ENCODE measurements at places on chromosomes 12 and 14.

DNA sequence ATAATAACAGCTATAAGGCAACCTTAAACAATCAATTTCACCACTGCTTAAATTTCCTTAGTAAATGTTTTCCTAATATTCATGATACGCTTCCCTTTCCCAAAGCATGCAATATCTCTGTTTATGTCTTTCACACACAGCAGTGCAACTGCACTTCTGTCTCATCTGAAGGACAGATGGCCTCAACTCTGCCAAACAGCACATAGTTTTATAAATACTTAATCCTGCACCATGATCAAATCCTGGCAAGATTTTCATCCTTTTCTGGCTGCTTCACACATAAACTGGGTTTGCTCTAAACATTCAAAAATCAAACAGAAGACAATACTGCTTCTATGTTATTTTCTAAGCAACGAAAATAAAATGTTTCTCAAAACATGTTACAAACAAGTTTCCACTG is 266.3 kb downstream of the ITPR2 start:
- DNase-seq = no peak

- DNase-seq = no peak
Measured at GRCh38 chr12:113612076-113612728, 140.5 kb upstream of the LHX5 start.

GRCh38 chr12:119008691-119009221 is 27.4 kb downstream of the SRRM4 start:
- DNase-seq = no peak

DNA sequence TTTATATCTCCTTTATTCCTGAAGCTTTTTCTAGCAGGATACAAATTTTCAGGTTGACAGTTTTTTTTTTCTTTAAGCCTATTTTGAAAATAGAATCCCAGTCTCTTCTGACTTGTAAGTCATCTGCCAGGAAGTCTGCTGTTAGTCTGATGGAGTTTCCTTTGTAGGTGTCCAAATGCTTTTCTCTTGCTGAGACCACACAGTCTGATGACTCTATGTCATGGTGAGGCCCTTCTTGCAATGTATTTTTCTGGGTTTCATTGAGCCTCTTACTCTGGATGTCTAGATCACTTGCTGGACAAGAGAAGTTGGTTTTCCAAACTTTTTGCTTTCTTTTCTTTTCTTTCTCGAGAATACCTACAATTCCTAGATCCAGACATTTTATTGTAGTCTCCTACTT is 30.6 kb downstream of the USP15 start:
- DNase-seq = no peak

DNA sequence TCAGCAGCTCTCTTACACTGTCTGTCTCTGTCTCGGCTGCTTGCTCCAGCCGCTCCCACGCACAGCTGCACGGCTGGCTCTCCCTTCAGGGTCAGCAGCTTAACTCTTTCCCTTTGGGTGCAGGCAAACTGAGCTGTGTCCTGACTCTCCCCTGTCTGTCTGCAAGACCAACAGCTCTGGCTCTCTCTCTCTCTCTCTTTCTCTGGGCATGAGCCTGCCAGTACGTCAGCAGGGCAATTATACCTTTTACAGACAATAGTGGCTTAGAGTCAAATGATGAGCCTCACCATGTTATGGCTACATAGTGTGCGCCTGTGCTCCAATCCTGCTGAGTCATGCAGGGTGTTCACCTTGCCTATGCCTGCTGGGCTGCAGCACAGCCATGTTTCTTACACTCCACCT is 120.5 kb upstream of the DDHD1 start:
- no peak for DNase-seq

- peak; percentile 39 for DNase-seq
Measured at GRCh38 chr12:12927211-12928079, 24.5 kb downstream of the GPRC5D start.

- DNase-seq = no peak
Measured at GRCh38 chr12:44078273-44078672, 242.4 kb downstream of the TMEM117 start.

- DNase-seq = no peak
Measured at GRCh38 chr14:67313153-67313552, 46.5 kb downstream of the ATP6V1D start.

DNA sequence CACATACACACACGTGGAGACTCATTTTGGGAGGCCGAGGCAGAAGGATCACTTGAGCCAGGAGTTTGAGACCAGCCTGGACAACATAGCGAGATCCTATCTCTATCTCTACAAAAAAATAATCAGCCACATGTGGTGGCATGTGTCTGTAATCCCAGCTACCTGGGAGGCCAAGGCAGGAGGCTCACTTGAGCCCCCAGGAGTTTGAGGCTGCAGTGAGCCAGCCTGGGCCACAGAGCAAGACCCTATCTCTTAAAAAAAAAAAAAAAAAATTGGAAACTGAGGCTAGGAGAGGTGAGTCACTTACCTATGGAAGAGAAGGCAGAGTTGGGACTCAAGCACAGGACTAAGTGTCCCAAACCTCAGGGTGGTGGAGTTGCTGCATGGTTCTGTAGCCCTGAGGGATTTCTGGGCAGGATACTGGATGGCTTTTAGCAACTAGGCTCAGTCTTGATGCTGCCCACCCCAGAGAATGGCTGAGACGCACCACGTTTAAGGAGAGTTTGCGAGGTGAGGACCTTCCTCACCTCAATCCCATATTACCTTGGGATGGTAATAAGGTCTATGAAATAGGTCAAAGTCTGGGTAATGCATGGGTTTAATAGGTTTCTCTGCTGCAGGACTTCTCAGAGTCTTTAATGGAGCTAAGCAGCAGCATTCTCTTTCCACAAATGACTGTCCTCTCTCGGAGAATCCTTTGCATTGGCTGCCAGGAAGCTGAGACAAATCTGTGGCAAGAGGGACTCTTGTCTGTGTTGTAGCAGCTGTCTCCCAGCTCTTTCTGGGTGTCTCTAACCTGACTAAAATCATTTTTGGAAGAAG is 35.6 kb downstream of the SH2B3 start:
- DNase-seq = no peak

DNA sequence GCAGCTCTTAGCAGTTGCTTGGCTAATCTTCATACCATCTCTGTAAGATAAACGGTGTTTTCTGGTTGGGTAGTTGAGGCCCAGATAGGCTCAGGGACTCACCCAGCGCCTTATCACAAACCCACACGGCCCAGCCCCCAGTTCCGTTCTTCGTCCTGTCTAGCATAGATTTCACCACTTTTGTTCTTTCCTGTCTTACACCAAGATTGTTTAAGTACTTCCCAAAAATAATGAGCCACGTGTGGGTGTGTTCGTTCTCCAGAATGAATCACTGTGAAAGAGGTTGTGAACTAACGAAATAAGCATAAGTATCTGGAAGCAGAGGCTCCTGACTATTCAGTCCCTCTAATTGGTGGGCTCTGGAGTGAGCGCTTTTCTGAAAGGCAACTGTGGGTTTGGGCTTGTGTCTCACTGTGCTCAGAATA is 21.4 kb downstream of the ACVR1B start:
- DNase-seq = peak; percentile 54

GRCh38 chr12:105289114-105289904 is 41.2 kb upstream of the C12orf75 start:
- DNase-seq = no peak

DNA sequence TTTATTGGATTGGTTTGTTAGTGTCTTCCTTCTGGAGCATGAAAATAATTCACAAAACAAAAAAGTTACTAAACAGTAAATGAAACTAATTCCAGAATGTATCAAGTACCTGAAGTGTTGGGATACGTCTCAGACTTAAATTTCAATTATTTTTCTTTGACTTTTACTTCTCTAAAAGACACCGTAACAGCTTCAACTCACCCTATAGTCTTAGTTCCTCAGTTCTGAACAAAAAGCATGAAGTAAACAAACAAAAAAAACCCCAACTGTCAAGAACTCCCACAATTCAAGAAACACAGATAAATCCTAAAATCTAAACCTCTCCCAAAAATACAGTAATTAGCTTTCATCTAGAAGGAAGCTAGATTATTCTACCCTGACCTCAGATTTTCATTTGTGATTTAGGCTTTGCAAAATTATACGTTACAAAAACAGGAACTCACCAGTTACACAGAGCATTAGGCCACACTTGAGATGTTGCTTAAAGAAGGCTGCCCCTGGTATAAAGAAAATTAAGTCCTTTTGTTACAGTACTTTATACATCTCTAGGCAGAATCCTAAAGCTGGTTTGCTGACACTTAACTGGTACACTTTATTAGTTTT is 10.2 kb downstream of the HEATR5A start:
- DNase-seq = no peak

DNA sequence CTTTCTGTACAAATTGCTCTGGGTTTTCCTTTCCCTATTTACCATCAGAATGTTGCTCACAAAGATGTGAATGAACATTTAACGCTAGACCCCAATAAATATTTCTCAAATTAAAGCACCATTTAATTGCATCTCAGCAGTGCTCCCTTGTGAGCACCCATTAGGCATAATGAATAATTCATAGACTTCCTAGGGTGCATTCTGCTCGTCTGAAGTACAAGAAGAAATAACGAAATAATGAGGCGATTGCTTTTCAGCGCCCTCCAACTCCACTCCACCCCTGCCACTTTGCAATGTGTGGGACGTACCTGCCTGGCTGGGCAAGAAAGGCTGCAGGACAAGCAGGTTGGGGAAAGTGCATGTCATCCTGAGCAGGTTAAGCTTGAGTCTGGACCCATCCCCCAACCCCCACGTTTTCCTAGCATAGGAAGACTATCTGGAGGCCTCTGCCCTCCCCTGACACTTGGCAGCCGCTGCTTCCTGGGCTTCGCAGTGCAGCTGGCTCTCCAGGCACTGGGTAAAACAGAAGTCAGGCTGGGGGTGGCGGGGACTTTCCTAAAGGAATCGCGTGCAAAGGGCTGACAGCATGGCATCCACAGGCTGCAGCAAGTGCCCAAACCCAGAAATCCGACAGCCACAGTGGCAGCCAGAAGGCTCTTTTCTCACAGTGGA is 253.7 kb downstream of the DUSP6 start:
- no peak for DNase-seq

- DNase-seq = no peak
Measured at GRCh38 chr12:2068653-2069052, 15.9 kb downstream of the CACNA1C start.

DNA sequence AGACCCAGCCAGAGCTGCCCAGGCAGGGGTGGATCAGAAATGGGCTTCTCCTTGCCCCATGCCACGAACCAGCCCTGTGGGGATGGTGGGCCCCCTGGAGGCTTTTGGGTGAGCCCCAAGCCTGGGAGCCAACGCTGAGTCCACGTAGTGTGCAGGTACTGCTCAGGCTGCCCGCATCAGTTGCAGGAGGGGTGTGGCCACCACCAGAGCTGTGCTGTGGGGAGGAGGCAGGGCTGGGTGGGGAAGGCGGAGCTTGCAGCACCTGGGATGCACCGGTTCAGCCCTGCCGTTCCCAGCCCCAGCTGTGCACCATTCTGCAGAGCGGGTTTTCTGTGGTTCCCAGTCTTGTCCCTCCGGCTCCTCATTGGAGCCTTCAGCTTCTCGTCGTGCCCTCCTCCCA is 36.3 kb downstream of the IL31 start:
- no peak for DNase-seq

All from central memory CD4-positive, alpha-beta T cell (primary cell).